HuH-7.5 (cell line): ENCODE measurements at places on chromosomes 13 and 19.

- no peak for DNase-seq
Observed at GRCh38 chr13:27419328-27419727, 5.1 kb upstream of the GTF3A start.

DNA sequence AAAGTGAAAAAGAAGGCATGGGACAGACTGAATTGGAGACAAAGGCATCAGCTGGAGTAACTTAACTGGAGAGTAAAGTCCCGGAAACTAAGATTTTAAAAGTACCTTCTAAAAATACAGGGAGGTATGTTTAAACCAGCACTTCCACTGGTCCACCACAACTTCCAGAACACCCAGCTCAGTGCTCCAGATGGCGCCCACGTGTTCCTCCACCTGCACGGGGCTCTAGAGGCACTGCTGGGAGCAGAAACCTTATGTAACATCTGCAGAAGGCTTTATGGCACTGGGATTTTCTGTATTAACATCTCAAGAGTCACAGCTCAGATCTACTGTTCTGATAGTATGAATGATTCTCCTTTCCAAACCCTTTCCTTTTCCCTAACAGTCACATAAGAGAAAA is 252.1 kb downstream of the DCLK1 start:
- DNase-seq: no peak

GRCh38 chr19:39481676-39482075 is 1.0 kb downstream of the TIMM50 start:
- no peak for DNase-seq

- DNase-seq: no peak
Observed at GRCh38 chr19:29098863-29099481, 114.0 kb downstream of the UQCRFS1 start.

DNA sequence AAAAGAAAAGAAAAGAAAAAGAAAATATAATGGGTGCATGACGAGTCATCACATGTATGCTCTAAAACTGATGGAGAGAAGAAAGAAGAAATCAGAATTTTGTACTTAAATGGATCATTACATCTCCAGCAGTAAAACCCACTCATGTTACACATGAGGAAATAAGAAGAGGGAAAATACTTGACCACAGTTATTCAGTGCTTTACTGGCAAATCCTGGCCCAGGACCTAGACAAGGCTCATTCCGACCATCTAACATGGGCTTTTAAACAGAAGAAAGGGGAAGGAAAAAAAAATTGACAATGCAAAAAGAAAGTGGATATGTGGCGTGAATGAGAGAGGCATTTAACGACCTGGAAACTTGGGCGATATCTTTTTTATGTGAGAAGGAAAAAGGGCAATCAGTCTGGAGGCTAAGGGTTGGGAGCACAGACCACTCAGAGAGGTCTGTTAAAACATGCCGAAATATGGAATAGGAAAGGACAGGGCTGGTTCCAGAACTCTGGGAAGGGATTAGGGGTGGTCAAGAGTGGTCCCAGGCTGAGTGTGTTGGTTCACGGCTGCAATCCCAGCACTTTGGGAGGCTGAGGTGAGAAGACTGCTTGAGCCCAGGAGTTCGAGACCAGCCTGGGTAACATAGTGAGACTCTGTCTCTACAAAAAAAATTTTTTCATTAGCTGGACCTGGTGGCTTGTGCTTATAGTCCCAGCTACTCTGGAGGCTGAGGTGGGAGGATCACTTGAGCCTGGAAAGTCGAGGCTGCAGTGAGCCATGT is 1.6 kb downstream of the SIGLECL1 start:
- no peak for DNase-seq

GRCh38 chr13:114200399-114200911 is 21.4 kb downstream of the CFAP97D2 start:
- no peak for DNase-seq

- no peak for DNase-seq
Observed at GRCh38 chr19:41707502-41707812, 969 bp upstream of the CEACAM5 start.

GRCh38 chr19:35704218-35704617 is at the start of gene ZBTB32:
Gene ZBTB32 (plus strand): TSS chr19:35704558. CDS start chr19:35714627, 10,069 bp downstream.
- no peak for DNase-seq

DNA sequence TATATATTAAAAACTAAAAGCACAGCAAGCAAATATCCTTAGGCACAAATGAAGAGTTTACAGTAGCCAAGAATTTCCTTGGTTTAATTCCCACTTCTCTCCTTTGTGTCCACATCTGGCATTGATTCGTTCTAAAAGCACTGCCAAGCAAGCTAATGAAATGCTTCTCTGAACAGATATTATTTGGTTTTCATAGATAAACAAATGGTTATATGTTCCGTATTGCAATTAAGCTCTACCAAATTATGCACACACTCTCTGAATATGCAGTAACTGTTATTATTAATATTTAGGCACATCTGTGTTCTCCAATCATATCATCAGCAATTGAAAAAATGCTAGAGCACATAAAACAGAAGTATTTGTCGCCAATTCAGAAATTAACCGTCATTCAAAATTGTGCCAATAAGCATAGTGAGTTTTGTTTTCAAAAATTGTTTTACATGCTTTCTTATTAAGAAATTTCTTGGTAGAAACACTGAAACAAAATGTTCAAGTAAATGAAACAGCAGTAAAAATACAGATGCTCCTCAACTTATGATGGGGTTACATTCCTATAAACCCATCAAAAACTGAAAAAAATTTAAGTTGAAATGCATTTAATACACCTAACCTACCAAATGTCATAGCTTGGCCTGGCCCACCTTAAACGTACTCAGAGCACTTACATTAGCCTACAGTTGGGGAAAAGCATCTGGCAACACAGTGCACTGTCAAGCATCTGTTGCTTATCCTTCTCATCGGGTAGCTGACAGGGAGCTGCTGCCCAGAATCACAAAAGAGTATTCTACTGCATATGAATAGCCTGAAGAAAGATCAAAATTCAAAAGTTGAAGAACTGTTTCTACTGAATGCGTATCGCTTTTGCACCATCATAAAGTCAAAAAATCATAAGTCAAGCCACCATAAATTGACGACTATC is 2134.7 kb downstream of the PCDH9 start:
- DNase-seq: no peak

GRCh38 chr19:5533257-5533656 is 34.5 kb downstream of the TINCR start:
- DNase-seq: no peak
